Cardiac muscle cell (in vitro differentiated cells and primary cell): ENCODE measurements at places on chromosomes 7 and 10. TPM values are rescaled to one million over a fixed set of nuclear protein-coding genes. Genes with fewer than 3 reads are reported as not detected.

DNA sequence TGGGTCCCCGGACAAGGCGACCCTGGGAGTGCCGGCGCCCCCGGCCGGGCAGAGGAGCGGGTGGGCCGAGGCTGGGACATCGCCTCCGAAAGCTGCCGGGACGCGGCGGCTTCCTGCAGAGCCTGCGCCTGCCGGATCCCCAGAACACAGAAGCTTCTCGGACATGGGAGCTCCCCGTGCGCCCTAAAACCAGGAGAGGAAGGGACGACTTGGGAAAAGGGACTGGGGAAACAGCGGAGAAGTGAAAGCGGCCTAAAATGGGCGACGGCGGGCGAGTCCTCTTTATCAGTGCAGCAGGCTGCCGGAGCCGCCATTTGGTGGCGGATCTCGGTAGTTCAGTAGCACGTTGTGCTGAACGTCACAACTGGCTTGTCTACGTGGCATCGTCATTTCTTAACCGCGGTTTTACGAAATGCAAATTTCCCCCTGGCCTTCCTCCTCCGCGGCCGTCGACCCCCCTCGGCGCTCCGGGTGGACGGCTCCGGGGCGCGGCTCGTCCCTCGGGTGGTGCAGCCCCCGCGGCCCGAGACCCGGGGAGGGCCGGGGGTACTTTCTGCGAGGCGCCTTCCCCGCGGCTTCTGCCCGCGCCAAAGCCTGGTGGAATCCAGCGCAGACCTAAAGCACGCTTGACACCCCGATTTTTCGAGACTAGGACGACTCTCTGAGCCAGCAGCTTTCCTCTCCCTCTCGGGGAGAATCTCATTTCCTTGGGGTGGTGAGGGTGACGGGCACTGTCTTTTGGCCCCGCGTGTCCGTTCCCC is 9.9 kb upstream of the SPAG6 start:
- H3K4me3 ChIP-seq = peak overlapping the region; percentile 20
- peaks cover 10% of the 10 kb centered on the region for H3K4me1 ChIP-seq
- no peak overlapping the region for H3K27ac ChIP-seq
- H3K36me3 ChIP-seq = no peaks in the 10 kb centered on the region
- H3K27me3 ChIP-seq = peaks cover 97% of the 10 kb centered on the region
- DNase-seq = peak; percentile 70

DNA sequence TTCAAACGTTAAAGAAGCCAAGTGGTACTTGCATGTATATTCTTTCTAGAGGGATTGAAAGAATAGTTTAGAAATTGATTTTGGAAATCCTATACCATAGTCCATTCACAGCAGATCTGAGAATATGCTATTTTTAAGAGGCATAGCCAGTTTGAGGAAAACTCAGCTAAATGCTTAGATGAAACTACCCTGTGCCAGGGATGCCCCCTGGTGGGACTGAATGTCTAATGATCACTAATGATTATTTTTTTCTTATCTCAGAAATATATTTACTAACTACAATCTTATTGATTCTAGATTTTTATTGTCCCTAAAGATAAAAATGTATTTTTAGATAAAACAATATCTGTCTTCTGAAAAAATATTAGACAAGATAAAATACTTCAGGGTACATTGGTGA is 844.9 kb upstream of the PHF14 start:
- H3K27me3 ChIP-seq = no peaks in the 10 kb centered on the region
- H3K4me3 ChIP-seq = no peak overlapping the region
- H3K4me1 ChIP-seq = no peaks in the 10 kb centered on the region
- peak; percentile 53 for DNase-seq
- no peaks in the 10 kb centered on the region for H3K36me3 ChIP-seq

DNA sequence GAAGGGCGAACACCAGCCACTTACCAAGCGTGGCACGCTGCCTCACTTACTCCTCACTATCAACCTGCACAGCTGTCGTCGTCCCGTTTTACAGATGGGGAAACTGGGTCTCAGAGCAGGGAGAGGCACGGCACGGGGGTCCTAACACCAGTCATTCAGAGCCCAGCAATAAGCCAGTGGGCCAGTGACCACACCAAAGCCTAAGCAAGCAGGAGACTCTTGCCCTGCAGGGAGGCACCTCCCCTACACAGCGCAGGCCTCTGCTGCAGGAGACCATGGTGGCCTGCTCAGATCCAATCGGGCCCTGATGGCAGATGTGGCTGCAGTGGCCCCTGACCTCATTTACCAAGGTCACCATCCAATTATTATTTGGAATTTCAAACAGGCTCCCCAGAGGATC is 4.8 kb downstream of the SLIT1 start:
- H3K4me3 ChIP-seq = no peak overlapping the region
- H3K36me3 ChIP-seq = no peaks in the 10 kb centered on the region
- DNase-seq = no peak
- no peak overlapping the region for H3K27ac ChIP-seq

TAC1 gene
- not detected in 2 replicates for total RNA-seq
